Nucleus accumbens (tissue), 56 donors: ENCODE measurements at places on chromosomes 7 and 10.

- no peak for DNase-seq
Measured at GRCh38 chr7:98222533-98223195, 11.4 kb downstream of the BHLHA15 start.

GRCh38 chr7:128939861-128940410 lies 2.2 kb downstream of the IRF5 start:
- DNase-seq = no peak

- no peak for DNase-seq
Measured at GRCh38 chr10:34838366-34838900, 23.3 kb upstream of the PARD3 start.

DNA sequence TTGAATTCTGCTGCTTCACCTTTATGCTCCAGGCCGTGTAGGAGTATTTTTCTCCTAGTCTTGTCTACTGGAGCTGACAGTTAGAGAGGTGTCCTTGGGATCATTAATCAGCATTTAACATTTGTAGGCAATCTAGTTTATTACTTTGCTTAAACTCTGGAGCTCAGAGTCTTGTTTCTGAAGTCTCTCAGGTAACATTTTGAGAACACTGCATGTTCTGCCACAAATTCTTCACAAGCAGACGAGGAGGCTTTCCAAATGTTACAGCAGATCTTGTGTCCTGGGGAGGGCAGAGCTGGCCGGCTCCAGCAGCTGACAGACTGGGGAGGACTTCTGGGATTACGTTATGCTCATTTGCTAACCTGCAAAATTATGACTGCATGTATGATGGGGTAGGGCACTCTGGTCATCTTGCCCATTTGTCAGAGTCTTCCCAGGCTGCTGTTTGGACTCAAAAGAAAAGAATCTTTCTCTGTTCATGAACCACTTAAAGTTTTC lies 50.5 kb downstream of the GALNT17 start:
- no peak for DNase-seq

DNA sequence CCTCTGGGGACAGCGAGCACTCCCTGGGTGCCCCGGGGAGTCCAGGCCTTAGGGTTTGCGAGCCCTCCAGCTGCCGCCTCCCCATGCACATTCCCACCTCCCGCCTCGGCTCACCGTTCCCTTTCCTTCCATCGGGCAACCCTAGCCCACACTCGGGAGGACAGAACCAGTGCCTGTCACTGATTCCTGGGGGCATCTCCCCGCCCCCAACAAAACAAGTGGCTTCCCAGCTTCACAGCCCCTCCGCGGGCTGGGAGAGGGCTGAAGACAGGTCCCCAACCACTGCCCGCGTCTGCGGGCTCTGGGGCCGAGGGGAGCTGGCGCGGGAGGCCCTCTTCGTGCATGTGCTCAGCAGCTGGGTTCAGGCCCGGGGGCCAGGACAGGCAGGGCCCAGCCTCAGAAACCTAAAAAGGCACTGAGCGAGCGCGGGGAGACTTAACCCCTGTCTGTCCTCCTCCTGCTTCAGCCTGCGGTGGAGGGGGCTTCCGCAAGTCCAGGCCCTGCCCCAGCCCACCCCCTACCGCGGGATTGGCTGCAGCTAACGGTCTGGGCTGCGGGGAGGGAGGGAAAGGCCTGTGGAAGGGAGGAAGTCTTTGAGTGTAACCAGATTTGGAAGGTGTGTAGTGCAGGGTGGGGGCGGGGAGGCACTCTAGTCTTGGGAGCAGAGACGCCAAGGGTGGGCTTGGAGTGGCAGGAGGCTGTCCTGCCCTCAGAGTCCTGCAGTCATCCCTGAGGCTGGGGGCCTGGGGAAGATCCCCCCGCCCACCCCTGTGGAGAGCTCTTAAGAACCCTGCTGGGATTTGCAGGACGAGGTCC lies 1.2 kb downstream of the FLNC start:
- no peak for DNase-seq

DNA sequence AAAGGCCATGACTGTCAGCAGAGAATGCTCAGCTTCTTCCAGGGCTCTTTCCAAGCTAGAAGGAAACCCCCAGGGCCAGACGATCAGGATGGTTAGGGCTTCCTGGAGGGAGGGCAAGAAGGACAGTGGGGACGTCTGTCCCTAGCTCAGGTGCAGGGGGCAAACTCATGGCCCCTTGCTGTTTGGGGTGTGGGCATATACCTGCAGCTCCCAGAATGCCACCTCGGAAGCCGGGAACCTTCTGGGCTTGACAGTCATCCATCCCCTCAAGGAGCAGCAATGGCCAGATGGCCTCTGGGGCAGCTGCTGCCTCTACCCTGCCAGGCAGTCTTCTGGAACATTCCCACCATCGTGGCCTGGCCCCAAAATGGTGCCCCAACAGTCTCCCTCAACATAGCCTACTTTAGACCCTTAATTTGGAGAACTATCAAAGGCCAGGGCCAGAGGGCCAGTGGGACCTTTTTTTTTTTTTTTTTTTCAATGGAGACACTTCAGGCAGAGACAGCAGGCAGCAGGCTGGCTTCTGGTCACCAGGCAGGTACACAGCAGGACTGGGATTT lies 40.2 kb upstream of the ZMIZ1 start:
- no peak for DNase-seq

DNA sequence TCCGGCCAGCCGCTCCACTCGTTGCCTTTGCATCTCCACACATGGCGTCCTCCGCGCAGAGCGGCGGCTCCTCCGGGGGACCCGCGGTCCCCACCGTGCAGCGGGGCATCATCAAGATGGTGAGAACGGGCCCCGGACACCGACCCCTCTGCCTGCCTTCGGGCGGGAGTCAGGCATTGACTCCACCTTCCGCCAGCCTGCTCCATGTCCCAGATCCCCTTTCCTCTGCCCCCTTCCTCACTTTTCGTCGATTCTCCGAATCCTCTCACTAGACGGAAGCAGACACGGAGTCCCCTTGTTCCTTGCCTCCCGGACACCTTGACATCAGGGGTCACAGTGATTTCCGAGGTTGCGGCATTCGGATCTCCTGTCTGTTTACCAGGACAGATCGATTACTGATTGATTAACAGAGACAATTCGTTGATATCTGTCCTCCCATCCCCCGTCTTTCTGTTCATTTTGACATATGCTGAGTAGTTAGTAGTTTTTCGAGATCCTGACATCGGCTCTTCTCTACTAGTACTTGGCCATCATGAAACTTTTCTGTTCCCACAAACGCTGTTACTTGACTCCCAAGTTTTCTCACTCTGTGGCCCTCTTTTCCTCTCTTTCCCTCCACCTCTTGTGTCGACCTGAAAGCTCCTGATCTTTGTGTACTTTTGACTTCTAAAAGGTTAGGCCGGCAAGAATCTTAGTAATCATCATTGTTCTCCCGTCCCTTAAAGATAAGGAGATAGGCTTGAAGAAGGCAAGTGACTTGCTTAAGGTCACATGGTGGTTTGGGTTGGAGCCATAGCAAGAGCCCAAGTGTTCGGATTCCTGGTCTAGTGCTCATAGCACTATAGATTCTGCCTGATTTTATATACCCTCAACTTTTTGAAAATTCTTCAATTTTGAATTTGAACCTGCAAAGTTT lies 597 bp downstream of the SND1 start:
- DNase-seq = no peak
